ENCODE measurements at places on chromosomes 1 and 21.

GRCh38 chr1:117372863-117373412 lies 5.7 kb downstream of the MAN1A2 start:
- no peak for DNase-seq

DNA sequence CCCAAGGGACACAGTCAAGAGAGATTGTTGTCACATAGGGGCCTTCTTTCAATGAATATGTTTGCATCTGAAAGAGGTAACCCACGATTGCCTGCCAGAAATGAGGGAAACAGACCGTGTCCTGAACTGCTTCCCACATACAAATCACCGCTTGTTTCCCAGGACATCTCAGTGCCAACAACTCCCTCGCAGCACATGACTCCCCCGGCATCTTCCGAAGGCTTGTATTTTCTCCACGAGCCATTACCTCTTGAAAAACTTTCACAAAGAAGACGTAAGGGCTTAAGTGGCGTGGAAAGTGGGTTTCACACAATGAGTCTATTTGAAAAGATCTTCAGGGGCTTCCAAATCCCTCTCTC lies 31.6 kb upstream of the PDE9A start:
- no peak for DNase-seq

DNA sequence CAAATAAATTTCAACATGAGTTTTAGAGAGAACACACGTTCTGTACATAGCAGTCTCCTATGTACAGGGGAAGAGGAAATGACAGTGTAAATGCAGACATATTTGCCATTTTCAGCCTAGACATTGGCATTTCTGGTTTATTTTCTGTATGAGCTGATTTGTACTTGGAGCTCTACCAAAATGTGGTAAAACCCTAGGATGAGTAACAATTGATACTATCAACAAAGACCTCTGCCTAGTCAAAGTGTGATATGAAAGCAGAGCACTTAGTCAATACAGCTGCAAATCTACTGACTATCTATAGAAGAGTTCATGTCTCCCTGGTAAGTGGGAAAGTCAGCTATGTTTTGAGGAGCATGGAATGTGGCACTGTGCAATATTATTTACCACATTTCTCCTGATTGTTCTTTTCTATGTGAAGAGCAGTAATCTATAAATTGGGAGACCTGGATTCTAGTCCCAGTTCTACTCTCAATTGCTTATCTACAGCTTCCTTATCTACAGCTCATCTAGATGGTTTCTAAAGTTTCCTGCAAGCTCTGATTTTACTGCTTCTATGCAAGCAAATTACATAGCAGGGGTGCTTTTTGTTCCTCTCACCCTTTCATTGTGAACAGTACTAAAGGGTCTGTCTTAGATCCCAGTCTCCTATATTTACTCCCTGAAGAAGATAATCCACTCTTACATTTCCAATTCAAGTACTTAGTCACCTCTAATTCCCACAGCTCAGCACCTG lies 334.2 kb downstream of the NTNG1 start:
- no peak for DNase-seq

GRCh38 chr21:37130971-37131370 lies 57.9 kb downstream of the TTC3 start:
- no peak for DNase-seq

DNA sequence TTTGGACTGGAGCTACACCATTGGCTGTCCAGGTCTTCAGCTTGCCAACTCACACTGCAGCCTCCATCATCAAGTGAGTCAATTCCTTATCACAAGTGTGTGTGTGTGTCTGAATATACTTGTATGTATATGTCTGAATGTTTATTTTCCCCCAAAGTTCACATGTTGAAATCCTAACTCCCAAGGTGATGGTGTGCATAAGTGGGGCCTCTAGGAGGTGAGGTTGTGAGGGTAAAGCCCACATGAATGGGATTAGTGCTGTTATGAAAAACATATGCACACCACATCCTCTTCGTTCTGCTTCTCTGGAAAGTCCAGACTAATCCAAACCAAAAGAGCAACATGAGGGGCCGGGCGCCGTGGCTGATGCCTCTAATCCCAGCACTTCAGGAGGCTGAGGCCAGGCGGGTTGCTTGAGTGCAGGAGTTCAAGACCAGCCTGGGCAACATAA lies 48.7 kb upstream of the LBR start:
- DNase-seq: no peak

DNA sequence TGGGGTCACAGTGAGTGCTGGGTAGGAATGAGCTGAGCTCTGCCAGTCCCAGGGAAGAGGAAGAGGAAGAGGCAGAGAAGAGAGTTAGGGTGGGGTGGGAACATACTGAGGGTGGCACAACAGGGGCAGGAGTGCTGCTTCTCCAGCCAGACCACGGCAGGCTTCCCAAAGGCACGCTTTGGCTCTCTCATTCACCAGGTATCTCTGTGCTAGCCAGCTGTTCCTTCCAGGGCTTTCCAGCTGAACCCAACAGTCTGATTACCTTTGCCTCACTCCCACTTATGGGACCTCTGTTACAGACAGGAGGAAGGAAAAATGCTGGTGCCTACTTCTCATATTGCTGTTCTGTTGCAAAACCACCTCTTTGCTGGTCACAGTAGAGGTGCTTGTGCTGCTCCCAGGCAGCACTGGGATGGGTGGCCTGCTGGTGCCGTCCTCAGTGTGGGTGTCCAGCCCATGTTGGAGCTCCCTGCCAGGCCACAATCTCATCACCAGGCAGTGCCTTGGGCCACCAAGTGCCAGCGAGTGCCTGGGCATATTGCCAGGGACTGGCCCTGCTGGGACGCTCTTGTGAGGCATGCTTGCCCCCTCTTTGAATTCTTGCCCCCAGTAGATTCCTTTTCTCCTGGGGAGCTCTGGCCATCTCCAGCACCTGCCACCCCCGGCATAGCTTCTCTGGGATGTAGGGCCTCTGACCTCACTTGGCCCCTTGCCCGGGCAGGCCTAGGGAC lies 2.1 kb downstream of the ADORA1 start:
- no peak for DNase-seq

GRCh38 chr1:156157506-156157905 lies 4.1 kb downstream of the SEMA4A start:
- no peak for DNase-seq

- DNase-seq: no peak
Observed at GRCh38 chr1:217133958-217134856, 411.0 kb upstream of the ESRRG start.

DNA sequence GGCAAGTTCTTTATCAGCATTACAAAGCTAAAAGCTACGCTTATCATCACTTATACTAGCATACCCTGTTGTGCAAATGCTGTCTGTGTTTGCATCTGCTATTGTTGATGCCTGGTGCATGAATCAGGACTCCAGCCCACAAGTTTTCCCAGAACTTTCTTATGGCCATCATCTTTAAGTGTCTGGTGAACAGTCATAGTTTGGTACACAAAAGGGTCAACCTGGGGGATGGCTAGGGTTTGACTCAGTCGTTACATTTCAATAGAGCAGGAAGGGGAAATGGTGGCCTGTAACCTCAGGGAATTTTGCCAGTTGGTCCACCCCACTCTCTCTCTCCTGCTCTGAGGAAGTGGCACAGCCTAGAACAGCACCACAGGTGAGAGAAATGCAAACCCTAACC lies 35.4 kb downstream of the SELL start:
- no peak for DNase-seq

DNA sequence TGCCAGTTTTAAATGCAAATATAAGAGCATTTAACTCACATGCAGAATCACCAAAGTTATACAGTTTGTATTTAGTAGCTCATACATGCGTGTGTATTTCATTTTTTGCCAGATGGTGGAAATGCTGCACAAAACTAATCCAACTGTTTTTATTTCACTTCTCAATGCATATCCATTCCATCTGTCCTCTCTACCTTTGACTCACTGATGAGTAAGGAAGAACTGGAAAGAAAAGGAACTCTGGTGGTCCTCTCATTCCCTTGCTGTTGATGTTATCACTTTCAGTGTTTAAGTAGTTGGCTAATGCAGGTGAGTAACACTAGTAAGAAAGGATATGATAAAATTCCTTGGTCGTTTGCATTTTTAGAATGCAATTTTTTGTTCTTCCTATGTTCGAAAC lies 5.7 kb upstream of the SLC1A7 start:
- no peak for DNase-seq

- DNase-seq: no peak
Observed at GRCh38 chr1:44604157-44604955, 69.9 kb downstream of the TMEM53 start.

- no peak for DNase-seq
Observed at GRCh38 chr1:170415710-170416372, 116.1 kb upstream of the GORAB start.
